ENCODE measurements at places on chromosomes 5 and 9. TPM values are rescaled to one million over a fixed set of nuclear protein-coding genes. Genes with fewer than 3 reads are reported as not detected.

The SPATA31E1 gene
- not detected for total RNA-seq

The PKD2L2 gene
- total RNA-seq: not detected

The GARIN3 gene
- total RNA-seq: not detected

The SLC35D2 gene
- 20.9 TPM for total RNA-seq

The IRX4 gene
- not detected for total RNA-seq

The SPATA31A5 gene
- total RNA-seq: not detected

The SLC24A2 gene
- total RNA-seq: not detected

The NRG2 gene
- total RNA-seq: 4.8 TPM

The SNX2 gene
- total RNA-seq: 132 TPM

Measured in spleen (tissue), 13 donors.